ENCODE measurements at places on chromosomes 16 and 17.

DNA sequence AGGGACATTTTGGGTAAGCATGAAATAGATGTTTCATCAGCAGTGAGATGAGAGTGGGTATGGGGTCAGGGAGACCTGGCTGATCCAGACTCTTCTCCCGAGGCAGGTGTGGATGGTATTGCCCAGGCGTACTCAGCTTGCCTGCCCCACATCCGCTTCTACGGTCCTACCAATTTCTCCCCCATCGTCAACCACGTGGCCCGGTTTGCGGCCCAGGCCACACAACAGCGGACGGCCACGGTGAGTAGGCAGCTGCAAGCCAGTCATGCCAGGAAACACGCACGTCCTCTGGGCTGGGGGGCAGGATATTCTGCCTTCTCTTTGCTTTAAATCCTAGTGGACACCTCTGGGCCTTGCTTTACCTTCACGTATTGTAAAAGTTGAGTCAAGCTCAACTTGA lies 44.7 kb downstream of the CPNE2 start:
- no peak for DNase-seq

GRCh38 chr17:31778523-31778922 lies 80.5 kb downstream of the COPRS start:
- DNase-seq = peak; percentile 35

DNA sequence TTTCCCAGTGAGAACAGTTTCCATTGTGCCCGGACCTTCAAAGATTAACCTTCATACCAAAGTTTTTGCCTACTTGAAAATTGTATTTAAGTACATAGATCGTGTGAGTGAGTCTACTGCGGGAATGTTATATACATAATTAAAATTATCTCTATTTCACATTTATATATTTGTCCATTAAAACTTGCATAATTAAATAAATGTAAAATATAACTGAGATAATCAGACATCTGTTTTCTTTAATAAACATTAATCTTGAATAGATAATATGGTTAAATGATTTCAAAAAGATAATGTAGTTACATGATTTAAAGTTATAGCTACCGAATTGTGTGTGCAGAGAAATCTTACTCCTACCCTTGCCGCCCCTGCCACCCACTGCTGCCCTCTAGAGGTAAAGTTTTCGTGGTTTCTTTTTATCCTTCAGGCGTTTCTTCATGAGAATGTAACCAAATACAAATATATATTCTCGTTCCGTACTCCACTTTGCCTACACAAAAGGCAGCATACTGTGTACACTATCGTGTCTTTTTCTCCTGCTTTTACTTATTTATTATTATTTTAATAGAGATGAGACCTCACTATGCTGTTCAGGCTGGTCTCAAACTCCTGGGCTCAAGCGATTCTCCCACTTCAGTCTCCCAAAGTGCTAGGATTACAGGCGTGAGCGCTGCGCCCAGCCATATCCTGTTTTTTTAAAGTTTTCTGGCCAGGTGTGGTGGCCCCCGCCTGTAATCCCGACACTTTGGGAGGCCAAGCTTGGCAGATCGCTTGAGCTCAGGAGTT lies 35.6 kb downstream of the RPA1 start:
- DNase-seq = peak; percentile 25

DNA sequence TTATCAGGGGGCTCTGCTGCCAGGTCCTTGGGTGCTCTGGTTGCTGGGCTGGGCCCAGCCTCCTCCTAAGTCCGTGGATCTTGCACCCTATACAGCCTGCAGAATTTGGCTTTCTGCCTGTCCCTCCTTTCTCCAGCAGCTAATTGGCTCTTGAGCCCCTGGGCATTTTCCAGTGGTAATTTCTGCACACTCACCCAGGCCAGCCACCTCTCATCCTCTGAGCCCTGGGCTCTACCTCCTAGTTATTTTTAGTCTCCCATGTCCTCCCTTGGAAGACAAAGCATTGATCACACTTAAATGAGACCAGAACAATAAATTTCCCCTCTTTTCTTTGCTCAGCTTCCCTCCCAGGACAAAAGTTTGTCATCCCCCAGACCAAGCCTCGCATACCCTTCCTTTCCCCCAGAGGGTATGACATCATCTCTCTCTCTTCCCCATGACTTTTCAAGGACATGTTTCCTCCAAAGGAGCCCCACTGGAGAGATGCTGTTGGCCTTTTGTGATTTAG lies 38.1 kb downstream of the C17orf75 start:
- DNase-seq = peak; percentile 32

DNA sequence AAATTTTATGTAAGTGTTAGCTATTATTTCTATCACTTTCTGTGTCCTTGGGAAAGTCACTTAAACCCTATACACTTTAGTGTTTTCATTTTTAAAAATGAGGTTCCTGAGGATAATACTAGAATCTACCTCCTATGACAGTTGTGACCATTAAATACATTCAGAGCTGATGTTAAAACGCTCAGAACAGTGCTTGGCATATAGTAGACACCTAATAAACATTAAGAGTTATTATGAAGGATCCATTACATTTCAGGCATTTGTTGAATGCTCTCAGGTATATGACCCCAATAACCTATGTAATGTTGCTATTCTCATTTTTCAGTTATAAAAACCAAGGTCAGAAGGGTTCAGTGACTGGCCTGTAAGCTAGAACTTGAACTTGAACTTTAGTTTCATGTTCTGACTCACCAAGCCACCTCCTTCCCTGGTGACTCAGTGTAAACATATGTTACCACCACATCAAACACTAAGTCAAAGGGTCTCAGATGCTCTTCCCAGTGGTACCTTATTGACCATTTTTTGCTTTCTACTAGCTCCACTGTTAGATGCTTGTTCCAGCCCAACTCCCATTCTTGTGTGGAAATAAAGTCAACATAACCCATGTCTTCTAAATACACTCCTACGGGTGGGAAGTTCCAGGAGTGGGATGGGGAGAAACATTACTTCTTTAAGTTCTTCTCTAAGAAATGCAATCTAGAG lies 47.6 kb downstream of the HSD17B2 start:
- DNase-seq = peak; percentile 18

- no peak for DNase-seq
Measured at GRCh38 chr17:30132615-30133014, 16.0 kb downstream of the NSRP1 start.

DNA sequence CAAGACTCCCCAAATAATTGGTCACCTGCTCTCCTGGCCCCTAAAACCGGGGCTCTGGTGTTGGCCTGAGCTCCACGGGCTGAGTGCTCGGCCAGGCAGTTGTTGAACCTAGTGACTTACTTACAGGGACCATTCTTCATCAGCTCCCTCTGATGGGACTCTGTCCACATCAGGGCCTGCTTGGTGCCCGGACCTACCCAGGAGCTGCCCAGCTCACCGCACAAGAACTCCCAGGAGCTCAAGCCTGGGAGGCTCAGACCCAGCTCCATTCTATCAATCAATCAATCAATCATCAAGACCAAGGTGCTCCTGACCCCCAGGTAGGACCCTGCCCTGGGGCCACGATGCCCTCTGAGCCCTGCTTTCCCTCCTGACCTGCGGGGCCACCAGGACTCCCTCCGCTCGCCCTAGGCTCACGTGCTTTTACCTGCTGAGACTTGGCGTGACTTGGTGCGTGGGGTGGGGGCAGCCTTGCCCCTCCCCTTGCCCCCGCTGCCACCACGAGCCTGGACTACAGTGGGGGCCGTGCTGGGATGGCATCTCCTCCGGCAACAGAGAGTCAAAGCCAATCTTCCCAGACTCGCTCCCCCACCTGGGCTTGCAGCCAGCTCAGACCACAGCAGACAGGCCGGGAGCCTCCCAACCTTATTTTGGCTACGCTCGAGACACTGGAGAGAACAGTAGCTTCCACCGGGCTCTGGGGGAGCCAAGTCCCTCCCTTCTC lies 15.7 kb downstream of the IL34 start:
- peak; percentile 44 for DNase-seq

GRCh38 chr17:81515530-81516041 lies 3.0 kb upstream of the ACTG1 start:
- DNase-seq = no peak

- DNase-seq = no peak
Measured at GRCh38 chr16:49473131-49473530, 99.5 kb downstream of the C16orf78 start.

All from fibroblast of skin of back (primary cell).